ENCODE measurements at places on chromosomes 5 and 9.

- DNase-seq, result no peak
Measured at GRCh38 chr9:125632321-125633115, 74.5 kb downstream of the MAPKAP1 start.

DNA sequence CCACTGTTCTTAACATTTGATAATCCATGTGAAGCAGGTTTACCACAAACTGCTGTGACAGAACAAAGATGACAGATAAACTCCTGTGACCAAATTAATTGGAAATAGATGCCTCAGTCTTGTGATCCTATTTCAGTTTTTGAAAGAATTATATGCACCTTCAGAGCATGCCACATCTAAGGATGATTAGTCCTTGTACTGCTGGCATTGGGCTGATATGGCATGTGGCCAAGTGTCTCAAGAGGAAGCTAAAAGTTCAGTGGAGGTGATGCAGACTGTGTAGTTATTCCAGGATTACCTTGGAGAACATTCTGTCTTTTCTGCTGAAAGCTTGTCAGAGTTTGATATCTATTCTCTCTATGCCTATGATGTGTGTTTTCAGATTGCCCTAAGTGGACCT is 314.4 kb upstream of the EFNA5 start:
- peak; percentile 54 for DNase-seq

DNA sequence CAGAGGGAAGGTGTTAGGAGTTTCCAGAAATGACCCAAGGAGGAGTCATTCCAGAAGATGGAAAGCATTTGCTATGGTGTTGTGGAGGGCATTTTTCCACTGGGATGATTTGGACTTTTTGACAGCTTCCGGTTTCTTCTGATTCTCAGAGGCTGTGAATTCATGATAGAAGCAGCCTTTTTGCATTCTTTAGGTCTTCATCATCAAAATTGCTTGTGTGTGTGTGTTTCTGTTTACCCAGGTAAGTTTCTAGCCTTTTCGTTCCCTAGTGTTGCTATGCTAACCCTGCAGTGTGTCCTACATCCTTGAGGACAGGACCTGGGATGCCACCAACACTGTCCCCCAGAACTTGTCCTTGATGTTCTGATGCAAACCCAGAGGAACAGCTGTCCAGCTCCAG is 19.6 kb downstream of the IRX1 start:
- DNase-seq, result no peak

- no peak for DNase-seq
Measured at GRCh38 chr9:117643288-117643654, 60.9 kb upstream of the TLR4 start.

DNA sequence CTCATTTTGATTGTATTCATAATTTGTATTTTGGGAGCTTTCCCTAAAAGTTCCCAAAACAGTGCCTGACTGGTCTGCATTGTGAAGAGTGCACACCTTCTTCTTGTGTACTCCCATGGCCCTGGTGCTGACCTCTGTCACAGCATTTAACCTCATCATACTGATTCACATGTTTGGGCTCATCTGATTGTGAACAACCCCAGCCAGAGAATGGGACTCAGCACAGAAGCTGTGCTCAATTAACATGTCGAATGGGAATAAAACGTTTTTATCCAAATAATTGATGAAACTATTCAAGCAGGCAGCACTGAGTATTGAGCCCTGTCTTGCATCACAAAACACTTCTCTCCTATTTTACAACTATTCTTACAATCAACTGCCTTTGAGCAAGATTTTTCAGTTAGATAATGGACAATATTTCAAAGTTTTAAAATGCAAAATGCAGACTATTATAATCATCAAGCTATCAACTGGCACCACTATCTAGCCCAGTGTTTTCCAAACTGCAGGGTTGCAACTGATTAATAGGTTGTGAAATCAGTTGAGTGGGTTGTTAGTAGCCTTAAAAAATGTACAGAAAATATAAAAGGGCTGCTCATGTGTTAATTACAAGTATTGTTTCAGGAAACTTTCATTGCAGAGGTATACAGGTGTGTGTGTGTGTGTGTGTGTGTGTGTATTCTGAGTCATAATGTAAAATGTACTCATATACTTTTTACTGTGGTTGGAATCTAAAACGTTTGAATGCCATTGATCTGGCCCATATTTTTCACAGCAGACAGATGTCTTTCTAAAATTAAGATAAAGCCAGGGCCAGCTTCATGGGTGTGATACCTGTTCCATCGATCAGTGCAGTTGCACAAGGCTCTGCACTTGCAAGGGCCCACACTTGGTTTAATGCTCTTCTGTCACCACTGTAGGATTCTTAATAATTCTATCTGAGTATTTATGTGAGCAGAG is 190.5 kb downstream of the PIK3R1 start:
- no peak for DNase-seq

DNA sequence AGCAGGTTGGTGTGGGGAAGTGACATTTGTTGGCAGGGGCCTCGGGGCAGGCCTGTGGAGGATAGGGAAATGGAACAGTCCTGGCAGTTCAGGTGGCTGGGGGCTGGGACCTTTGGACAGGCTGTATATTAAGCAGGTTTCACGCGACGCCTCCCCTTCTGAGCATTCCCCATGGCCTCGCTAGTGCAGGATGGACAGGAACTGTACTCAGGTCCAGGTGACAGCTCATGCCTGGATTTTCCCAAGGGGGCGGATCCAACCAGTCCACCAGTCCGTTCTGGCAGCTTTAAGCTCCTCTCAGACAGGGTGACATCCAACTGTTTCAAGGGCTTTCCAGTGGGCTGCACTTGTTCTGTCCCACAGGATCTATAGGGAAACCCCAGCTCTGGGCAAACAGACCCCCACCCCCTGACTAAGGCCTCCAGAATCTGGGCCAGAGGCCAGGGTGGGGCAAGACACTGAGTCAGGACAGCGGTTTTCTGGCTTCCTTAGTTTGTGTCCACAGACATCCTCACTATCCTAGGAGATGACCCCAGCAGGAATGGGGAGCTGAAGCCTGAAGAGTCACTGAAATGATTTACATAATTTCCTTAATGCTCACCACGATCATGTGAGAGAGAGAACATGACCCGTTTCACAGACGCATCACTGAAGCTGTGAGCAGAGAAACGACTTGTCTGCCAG is 20.9 kb downstream of the CSF2 start:
- DNase-seq, result peak; percentile 27

DNA sequence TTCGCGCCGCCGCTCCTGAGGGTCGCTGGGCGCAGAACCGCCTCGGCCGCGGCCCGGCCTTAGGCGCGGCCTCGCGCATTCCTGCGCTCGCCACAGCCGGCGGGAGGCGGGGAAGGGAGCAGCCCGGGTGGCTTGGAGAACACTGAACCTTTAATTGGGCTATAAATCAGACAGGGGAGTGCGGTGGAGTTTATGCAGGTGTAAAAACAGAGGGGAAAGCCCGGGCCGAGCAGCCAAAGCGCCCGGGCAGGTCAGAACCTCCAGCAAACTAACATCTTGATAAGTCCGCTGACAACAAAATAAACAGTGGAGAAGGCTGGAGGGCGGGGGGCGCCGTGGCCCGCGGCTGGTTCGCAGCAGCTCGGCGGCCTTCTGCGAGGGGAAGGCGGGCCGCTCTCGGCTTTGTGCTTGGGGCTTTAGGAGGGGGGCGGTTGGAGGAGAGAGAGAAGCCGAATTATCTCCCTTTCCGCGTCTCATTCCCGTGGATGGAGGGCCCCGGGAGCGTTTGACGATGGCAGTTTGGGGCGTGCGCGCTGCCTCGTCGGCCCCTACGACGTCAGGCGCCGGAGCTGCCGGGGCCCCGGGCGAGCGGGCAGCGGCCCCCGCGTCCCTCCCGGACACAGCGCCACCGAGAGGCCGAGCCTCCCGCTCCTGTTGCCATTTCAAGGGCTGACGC is 11.3 kb downstream of the FOXD1 start:
- no peak for DNase-seq

GRCh38 chr5:22611327-22611726 is 241.8 kb downstream of the CDH12 start:
- DNase-seq, result no peak

- DNase-seq, result no peak
Measured at GRCh38 chr5:141479776-141480175, 4.0 kb downstream of the PCDHGC3 start.

GRCh38 chr5:157431544-157432200 is 28.3 kb upstream of the NIPAL4 start:
- DNase-seq, result no peak

DNA sequence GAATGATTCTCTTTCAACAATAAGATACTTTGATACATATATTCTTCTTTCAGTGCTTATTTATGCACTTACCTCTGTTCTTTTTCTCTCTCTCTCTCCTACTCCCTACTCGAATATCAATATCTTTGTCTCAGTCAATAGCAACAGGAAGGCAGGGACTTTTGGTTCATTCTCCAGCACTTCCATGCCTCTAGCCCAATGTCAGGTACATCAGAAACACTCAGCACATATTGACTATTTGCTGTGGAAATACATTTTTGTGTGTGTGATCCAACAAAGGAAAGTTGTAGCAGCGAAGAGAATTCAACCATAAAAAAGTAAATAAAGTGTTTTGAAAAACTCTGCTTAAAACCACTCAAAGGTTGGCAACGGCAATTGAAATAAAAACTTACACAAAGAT is 12.6 kb downstream of the DIRAS2 start:
- DNase-seq, result no peak

- no peak for DNase-seq
Measured at GRCh38 chr9:79984429-79985067, 412.8 kb downstream of the TLE4 start.

DNA sequence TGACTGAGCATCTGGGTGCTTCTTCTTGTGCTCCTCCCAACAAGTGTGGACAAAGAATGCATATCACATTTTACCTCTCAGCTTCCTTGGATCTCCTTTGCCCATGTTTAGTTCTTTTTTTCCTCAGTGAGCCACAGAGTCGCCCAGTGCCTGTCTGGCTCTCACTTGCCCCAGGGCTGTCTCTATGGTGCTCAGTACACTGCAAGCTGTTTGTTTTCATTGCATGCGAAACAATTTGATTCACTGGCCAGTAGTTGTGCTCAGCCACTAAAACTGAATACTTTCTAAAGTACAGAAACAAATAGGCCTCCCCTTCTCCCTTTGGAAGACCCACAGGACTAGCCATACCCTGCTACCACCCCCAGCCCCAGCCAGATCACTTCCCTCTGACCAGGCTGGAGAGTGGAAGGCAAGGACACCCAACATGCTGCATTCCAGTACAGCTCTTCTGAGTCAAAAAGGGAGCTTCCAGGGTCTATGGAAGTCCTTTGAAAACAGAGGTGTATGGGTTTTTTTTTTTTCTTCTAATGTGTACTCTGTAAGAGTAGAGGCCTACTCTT is 3.8 kb downstream of the LHFPL2 start:
- DNase-seq, result no peak

DNA sequence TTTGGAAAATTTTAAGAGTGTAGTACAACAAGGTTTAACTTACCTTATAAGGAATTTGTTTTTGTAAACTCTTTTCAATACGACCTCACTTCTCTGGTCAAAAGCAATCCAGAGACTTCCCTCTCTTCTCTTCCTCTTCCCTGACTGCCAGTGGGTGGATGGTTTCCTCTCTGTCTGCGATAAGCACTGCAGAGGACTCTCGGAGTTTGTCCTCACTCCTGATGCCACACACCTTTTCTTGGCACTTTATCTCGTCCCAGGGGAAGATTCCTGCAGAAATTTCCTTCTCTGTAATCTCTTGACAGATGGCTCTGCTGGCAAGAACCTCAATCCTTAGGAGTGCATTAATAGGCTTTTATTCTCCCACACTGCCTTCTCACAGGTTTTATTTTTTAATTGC is 641.6 kb downstream of the NR2F1-AS1 start:
- no peak for DNase-seq

- DNase-seq, result no peak
Measured at GRCh38 chr5:50727149-50727496, 60.7 kb downstream of the PARP8 start.

DNA sequence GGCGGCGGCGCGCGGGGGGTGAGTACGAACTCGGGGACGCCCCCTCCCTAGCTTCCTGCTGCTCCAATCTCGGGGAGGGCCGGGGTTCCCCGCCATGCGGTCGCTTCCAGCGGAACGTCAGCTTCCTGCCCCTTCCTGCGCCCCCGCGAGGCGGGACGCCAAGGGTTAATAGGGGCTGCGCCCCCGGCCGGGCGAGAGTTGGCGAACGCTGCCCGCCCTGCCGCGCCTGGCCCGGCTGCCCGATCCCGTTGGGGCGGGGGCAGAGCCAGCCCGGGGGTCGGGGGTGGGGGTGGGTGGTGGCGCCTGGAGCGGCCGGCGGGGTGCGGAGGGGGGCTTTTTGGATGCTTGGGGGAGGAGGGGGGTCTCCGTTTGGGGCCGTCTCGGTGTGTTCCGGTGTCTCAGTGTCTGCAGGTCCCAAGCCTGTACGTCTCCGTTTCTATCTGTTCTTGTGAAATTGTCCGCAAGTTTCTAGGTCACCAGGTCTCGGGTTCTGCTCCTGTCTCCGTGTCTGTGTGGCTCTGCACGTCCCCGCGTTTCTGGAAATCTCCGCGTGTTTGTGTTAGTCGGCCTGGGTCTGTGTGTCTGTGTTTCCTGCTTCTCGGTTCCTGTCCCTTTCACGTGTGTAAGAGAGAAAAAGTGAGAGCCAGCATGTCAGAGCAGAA is 789 bp downstream of the COL27A1 start:
- no peak for DNase-seq

GRCh38 chr9:16425562-16426231 is 444.8 kb downstream of the BNC2 start:
- DNase-seq, result peak; percentile 51

DNA sequence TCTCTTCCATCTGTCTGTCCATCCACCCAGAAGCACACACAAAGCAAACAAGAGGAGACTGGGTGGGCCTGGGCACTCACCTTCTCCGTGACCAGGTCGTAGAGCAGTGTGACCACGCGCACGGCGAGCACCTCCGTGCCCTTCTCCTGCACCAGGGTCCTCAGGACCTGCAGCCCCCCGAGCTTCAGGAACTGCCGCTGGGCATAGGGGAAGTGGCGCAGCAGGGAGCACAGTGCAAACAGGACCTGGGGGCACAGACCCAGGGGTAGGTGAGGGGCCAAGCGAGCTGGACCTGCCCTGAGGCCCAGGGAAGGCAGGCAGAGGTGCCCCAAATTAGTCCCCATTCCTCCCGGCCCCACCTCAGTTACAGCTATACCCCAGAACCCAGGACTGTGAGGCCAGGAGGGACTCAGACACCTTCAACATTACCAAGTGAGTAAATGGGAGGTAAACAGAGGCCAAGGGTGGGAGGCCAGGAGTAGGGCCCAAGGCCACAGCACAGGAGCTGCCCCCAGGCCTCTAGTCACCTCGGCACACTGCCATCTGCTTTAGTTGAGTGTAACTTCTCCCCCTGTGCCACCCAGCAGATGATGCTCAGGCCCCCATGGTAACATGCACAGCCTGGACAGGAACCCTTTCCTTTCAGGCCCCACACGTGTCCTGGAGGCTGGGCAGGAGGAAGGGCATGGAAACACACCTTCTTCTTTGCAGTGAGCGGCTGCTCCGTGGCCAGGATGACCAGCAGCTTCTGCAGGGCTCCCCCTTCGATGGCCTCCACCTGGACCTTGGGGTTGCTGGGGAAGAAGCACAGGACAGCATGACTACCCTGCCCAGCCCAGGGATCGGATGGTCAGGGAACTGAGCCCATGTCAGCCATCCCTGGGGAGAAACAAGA is 76.2 kb upstream of the LRRTM2 start:
- no peak for DNase-seq

DNA sequence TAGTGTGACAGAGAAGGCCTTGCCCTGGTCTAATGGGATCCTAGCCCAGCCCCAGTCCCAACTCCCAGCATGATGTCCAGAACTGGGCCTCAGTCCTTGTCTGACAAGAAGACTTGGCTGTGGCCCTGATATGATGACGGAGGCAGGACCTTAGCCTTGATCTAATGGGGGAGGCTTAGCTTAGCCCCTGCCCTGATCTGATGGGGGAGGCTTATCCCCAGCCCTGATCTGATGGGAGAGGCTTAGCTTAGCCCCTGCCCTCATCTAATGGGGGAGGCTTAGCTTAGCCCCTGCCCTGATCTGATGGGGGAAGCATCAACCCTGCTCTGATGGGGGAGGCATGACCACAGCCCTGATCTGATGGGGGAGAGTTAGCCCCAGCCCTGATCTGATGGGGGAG is 3.7 kb downstream of the PKN3 start:
- DNase-seq, result no peak

All from retinal pigment epithelial cell (primary cell).